ENCODE measurements at places on chromosomes 11 and 22. TPM values are rescaled to one million over a fixed set of nuclear protein-coding genes. Genes with fewer than 3 reads are reported as not detected.

Gene LARGE2
- polyA plus RNA-seq: 29.8 TPM

Gene PTPRJ
- 9.2 TPM for polyA plus RNA-seq

Gene TYR
- not detected for polyA plus RNA-seq

Gene OR6M1
- polyA plus RNA-seq: not detected

Gene SHANK2
- polyA plus RNA-seq: 4.0 TPM

Gene POLD4
- polyA plus RNA-seq: 174 TPM

Gene GAL
- not detected for polyA plus RNA-seq

Gene BTBD18
- polyA plus RNA-seq: not detected

Gene CABP4
- 0.49 TPM for polyA plus RNA-seq

Gene MN1
- 0.92 TPM for polyA plus RNA-seq

Gene MOGAT2
- polyA plus RNA-seq: 1.1 TPM

Gene HBD
- polyA plus RNA-seq: 5.6 TPM

Gene E2F8
- polyA plus RNA-seq: not detected

Gene SCGB1C1
- polyA plus RNA-seq: not detected

Gene COA4
- polyA plus RNA-seq: 177 TPM

Gene MMP27
- not detected for polyA plus RNA-seq
